ENCODE measurements at places on chromosomes 13 and 19. TPM values are rescaled to one million over a fixed set of nuclear protein-coding genes. Genes with fewer than 3 reads are reported as not detected.

Gene ZNF625
- 10.0 TPM for total RNA-seq

Gene BCKDHA
- total RNA-seq: 48.6 TPM

Gene MCEMP1
- total RNA-seq: 1.5 TPM

Gene GAPDHS
- not detected for total RNA-seq

DNA sequence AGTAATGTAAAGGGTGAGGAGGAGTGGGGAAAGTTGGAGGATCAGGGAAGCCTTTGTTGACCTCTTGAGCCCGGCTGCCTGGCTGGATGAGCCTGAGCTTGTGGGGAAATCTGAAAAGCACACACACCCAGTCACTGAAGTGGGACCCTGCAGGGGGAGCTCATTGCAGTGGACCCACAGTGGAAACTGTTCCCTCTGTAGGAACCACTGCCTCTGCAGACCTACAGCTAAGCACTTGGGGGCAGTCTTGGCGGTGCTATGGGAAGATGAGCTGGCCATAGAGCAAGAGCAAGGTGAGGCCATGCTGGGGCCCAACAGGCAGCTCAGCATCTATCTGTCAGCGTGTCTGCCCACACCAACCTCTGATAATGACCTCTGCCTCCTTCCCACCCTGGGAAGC lies 294.8 kb downstream of the TSHZ3 start:
- no peaks in the 10 kb centered on the region for H3K36me3 ChIP-seq
- H3K4me1 ChIP-seq: no peaks in the 10 kb centered on the region
- DNase-seq: no peak

DNA sequence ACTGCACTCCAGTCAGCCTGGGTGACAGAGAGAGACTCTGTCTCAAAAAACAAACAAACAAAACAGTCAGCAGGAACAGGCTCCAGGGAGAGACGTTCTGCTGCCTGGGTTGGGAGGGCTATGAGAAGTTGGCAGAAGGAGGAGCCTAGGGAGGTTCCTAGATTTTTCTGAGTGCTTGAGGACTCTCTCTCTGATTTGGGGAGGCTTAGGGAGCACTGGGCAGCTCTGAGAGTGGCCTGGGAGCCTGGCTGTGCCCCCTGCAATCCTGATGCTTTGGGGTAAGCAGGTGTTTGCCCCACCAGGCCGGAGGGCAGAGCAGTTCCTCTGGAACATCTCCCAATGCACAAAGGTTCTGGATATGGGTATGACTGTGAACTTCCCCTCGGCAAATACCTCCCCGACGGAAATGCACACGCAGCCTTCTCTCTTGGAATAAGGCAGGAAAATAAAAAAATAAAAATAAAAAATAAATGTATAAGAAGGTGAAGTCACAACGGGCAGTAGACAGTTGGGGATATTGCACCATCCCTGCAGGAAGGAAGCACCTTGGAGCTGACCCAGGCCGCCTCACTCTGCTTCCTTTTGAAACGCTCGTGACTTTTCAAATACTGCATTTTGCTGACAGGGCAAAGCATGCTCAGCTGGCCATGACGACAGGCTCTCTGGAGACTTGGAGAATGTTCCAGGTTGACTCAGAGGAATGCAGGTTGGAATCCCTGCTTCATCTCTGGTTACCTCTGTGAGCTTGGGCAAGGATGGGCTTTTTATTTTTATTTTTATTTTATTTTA lies 26.5 kb upstream of the HOMER3 start:
- peaks cover 13% of the 10 kb centered on the region for H3K27me3 ChIP-seq
- peak; percentile 23 for DNase-seq
- peak overlapping the region; percentile 78 for H3K27ac ChIP-seq
- no peaks in the 10 kb centered on the region for H3K36me3 ChIP-seq
- peaks cover 13% of the 10 kb centered on the region for H3K4me1 ChIP-seq

DNA sequence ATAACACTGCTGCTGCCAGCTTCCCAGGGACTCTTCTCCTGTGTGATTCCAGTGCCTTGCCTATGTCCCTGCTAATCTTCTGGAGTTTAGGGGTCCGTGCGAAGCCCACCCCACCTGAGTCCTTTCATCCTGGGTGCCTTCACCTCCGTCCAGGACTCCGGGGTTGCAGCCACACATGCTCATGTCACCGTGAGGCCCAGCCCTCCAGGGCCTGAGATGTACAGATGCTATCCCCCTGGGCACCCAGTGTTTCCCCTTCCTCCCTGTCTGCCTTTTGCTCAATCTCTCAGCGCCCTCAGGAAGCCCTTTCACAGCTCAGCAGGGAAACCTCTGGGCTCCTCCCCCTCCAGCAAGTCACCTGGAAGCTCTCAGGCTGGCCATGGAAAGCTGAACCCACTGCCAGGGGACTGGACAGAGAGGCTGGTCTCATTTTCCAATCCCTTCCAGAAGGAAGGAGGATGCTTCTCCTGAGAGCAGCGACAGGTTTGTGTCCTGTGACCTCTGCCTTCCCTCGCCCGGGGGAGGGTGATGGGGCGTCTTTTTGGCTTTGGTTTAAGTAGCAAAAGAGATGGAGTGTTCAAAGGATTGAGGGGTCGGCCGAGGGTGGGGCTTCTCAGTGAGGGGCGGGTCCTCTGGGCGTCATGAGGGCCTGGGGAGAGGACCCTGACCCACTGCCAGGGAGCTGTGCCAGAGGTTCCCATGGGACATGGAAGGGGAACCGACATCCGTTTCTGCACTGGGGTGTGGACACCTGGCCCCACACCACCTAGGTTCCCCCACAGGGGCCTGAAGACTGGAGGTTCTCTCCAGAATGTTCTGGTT lies 30.8 kb upstream of the TFDP1 start:
- no peak overlapping the region for H3K27ac ChIP-seq
- H3K4me1 ChIP-seq: no peaks in the 10 kb centered on the region
- no peaks in the 10 kb centered on the region for H3K36me3 ChIP-seq

- H3K27me3 ChIP-seq: no peaks in the 10 kb centered on the region
- H3K36me3 ChIP-seq: no peaks in the 10 kb centered on the region
- H3K27ac ChIP-seq: peak overlapping the region; percentile 56
- no peak for DNase-seq
- peaks cover 20% of the 10 kb centered on the region for H3K4me1 ChIP-seq
- H3K4me3 ChIP-seq: no peak overlapping the region
Observed at GRCh38 chr13:77300176-77301037, 26.5 kb downstream of the MYCBP2 start.

GRCh38 chr19:18173572-18174288 lies at the start of gene IFI30:
Gene IFI30, plus strand, starts transcription at chr19:18173813. Its CDS starts 29 bp downstream, at chr19:18173842.
- H3K4me1 ChIP-seq: peaks cover 3% of the 10 kb centered on the region
- no peaks in the 10 kb centered on the region for H3K27me3 ChIP-seq
- peak; percentile 61 for DNase-seq
- H3K27ac ChIP-seq: peak within 1 kb of the TSS; percentile 84
- H3K36me3 ChIP-seq: no peaks in the 10 kb centered on the region

DNA sequence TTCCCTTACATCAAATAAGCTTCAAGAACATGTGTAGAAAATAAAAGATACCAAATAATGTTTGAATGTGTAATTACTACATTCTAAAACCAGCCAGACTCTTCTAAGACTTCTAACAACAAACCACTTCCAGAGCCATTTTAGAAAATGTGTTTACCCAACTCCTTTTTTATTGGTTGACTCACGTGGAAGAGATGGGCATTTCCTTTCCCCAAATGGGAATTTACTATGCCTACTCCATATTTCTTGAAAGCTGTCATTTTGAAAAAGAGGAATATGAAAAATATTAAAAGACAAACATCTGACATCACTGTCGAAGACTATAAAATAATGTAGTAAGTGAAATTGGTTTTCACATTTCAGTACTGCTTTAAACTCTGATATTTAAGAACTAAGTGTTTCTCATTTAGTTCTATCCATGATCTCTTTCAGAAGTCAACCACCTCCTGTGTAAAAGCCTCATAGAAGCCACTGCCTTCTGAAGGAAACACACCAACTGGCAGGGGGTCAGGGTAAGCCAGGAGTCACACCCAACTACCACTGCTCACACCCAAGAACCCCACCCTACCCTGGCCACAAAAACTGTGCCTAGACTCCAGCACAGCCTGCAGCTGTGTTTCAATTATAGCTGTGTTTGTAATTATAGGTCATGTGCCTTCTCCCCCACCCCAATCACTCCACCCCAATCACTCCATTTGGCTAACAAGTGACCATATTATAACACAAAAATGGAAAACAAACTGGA lies 86.8 kb downstream of the UBL3 start:
- H3K36me3 ChIP-seq: no peaks in the 10 kb centered on the region
- H3K4me1 ChIP-seq: no peaks in the 10 kb centered on the region
- DNase-seq: no peak
- no peak overlapping the region for H3K4me3 ChIP-seq
- H3K27me3 ChIP-seq: no peaks in the 10 kb centered on the region

GRCh38 chr13:106702505-106702904 lies 134.6 kb upstream of the ARGLU1 start:
- H3K36me3 ChIP-seq: no peaks in the 10 kb centered on the region
- no peaks in the 10 kb centered on the region for H3K27me3 ChIP-seq
- no peak overlapping the region for H3K27ac ChIP-seq

GRCh38 chr19:37251308-37252229 lies 33.6 kb downstream of the ZNF383 start:
- H3K36me3 ChIP-seq: no peaks in the 10 kb centered on the region
- H3K27ac ChIP-seq: no peak overlapping the region
- H3K27me3 ChIP-seq: no peaks in the 10 kb centered on the region
- DNase-seq: peak; percentile 43
- no peaks in the 10 kb centered on the region for H3K4me1 ChIP-seq

DNA sequence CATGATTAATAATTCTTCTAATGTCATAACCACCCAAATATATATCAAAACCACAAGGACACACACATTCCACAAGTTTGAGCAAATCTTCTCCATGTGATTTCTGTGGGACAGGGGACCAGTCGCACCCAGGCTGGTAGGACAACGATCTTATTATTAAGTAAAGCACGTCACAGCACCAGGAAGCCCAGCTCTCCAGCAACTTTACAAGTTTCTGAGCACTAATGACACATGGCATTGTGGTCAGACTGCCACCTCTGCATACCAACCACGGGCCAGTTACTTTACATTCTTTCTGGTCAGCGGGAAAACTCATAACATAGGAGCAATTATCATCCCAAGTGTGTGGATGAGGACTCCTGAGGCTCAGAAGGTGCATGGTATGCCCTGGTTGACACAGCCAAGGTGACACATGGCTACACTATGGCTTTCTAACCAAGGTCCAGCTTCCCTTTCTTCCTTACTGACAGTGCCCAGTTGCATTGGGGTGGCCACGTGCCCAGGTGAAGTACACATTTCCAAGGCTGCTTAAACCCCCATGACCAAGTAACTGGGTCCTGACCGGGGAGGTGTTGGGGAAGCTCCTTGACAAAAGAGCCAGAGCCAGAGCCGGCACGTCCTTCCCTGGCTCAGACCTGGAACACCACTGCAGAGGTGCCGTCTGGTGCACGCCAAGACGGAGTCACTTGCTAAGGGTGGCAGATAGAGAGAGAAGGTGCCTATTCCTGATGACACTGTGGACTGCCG lies 27.4 kb downstream of the LATS2 start:
- no peaks in the 10 kb centered on the region for H3K27me3 ChIP-seq
- H3K27ac ChIP-seq: peak overlapping the region; percentile 96
- no peaks in the 10 kb centered on the region for H3K36me3 ChIP-seq
- peaks cover 17% of the 10 kb centered on the region for H3K4me1 ChIP-seq

GRCh38 chr13:106008540-106008939 lies 526.9 kb downstream of the EFNB2 start:
- no peak overlapping the region for H3K4me3 ChIP-seq
- no peak for DNase-seq
- no peak overlapping the region for H3K27ac ChIP-seq
- H3K27me3 ChIP-seq: no peaks in the 10 kb centered on the region
- no peaks in the 10 kb centered on the region for H3K4me1 ChIP-seq

DNA sequence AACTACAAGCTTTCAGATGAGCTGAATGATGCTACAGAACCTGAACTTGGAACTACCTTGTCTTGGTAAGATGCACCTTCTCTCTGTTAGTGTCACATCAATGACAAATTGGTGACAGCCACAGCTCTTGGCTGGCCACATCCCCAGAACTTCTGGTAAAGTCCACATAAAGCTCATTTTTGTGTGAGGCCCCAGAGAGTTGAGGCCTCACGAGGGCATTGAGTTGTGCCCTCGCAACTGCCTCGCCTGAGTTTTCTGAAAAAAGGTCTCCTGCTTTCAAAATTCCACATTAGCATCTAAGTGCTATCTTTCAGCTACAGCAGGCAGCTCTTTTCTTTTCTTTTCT lies 42.6 kb downstream of the MRPL57 start:
- no peaks in the 10 kb centered on the region for H3K36me3 ChIP-seq
- no peaks in the 10 kb centered on the region for H3K4me1 ChIP-seq
- no peak for DNase-seq
- no peak overlapping the region for H3K4me3 ChIP-seq

GRCh38 chr19:13299838-13300237 lies 149.6 kb downstream of the IER2 start:
- H3K36me3 ChIP-seq: no peaks in the 10 kb centered on the region
- no peak overlapping the region for H3K4me3 ChIP-seq
- no peak for DNase-seq
- H3K27me3 ChIP-seq: peaks cover 35% of the 10 kb centered on the region
- no peak overlapping the region for H3K27ac ChIP-seq
- H3K4me1 ChIP-seq: no peaks in the 10 kb centered on the region

- DNase-seq: no peak
- H3K4me1 ChIP-seq: no peaks in the 10 kb centered on the region
- no peaks in the 10 kb centered on the region for H3K27me3 ChIP-seq
- H3K4me3 ChIP-seq: no peak overlapping the region
- H3K27ac ChIP-seq: no peak overlapping the region
Observed at GRCh38 chr13:66348745-66349690, 881.1 kb downstream of the PCDH9 start.

DNA sequence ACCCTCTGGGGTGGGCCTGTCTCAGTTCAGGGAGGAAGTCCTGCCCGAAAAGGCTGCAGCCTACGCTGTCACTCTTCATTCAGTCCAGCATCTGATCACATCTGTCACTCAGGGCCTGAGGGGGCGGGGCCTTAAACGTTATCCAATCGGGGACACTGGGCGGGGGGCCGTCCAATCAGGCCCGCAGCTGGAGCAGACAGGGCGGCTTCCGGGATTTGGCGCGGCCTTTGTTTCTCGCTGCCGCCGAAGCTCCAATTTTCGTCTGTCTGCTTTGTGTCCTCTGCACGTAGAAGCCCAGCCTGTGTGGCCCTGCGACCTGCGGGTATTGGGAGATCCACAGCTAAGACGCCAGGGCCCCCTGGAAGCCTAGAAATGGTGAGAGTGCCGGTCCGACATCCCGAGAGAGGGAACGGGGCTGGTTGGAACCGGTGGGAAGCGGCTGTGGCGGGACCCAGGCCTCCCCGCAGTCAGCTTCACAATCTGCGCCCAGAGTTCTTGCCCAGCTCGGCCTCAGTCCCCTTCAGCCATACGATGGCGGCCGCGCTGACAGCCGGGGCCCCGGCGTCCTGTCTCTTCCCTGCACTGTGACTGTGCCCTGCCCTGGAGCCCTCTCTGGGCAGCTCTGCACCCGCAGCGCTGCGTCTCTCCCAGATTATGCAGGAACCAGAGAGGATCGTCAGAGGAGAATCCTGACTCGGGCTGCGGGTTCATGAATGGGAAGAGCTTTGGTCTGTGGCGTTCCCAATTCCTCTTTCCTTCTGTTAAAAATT lies at the start of gene ZNF730:
TSS of gene ZNF730 (plus strand) at position 224 of the 770 bp plus-strand sequence. CDS start at position 373, 149 bp downstream.
- H3K4me3 ChIP-seq: peak within 1 kb of the TSS; percentile 50
- H3K4me1 ChIP-seq: no peaks in the 10 kb centered on the region
- no peaks in the 10 kb centered on the region for H3K27me3 ChIP-seq

GRCh38 chr19:7907544-7907943 lies 3.9 kb downstream of the MAP2K7 start:
- H3K4me1 ChIP-seq: peaks cover 18% of the 10 kb centered on the region
- DNase-seq: no peak
- H3K36me3 ChIP-seq: peaks cover 67% of the 10 kb centered on the region
- no peaks in the 10 kb centered on the region for H3K27me3 ChIP-seq
- no peak overlapping the region for H3K4me3 ChIP-seq

GRCh38 chr13:30692113-30692512 lies 43.2 kb upstream of the ALOX5AP start:
- H3K36me3 ChIP-seq: no peaks in the 10 kb centered on the region
- no peaks in the 10 kb centered on the region for H3K4me1 ChIP-seq
- H3K4me3 ChIP-seq: no peak overlapping the region
- H3K27ac ChIP-seq: no peak overlapping the region

Data from tibial nerve (tissue), 4 donors.